Fibroblast of mammary gland (primary cell): ENCODE measurements at places on chromosomes 2 and 18.

DNA sequence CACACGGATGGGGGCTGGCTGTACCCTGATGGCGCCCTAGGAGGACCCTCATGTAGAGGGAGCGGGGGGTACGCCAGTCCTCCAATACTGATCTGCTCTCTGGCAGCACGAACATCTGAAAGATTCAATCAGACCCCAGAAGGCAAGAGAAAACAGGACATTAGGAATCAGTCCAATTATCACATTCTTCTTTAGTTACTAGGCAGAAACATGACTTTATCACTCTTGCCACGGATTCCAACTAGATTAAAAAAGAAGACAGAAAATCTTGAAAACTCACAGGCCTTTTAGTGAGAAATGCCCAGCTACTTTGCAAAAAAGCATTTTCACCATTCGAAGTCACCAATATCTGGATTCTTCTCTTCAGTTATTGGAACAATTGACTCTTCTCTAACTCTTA lies 68.4 kb downstream of the ID2 start:
- DNase-seq, result no peak

DNA sequence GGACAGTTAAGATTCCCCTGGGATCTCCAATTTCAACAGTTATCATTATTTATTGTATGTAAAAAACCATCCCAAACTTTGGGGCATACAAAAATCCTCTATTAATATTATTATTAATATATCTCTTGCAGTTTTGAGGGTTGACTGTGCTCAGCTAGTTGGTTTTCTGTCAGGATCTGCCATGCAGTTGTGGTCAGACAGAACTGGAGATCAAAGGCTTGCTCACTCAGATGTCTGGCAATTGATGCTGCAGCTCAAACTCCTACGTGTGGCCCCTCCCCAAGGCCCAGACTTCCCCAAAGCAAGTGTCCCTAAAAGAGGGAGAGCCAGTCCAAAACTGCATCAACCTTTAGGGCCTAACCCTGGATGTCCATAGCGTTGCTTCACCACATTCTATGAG lies 204.7 kb downstream of the TTC32 start:
- DNase-seq, result no peak

DNA sequence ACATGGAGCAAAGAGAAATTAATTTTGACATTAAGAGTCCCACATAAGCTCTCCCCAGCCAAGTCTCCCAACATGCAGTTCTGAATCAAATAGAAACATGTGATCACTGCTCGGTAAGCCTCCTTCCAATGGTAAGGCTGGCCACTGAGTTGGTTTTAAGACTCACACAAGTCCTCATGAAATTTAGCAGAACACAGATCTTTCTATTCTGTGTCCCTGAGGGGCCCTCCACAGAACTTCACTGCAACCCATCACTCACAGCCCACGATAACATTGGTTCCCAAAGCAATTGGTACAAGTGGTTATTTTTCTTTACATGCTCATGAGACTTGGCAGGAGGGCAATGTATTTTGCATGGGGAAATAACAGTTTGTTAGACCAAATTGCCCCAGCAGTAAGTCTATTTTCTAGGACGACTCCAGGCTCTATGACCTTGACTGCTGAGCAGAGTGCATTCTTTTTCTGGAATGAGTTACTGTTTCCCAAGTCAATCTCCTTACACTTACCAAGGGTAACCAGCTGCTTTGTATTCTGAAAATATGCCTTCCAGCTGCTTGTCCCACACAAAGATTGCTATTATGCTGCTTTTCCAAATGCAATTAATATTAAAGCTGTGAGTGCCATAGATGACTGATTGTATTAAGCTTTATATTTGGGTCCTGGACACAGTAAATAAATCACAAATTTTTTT lies 142.3 kb upstream of the TANK start:
- peak; percentile 36 for DNase-seq

- DNase-seq, result peak; percentile 87
Measured at GRCh38 chr2:111930875-111931274, 32.5 kb downstream of the MERTK start.

GRCh38 chr2:223008956-223009355 lies 43.0 kb upstream of the KCNE4 start:
- DNase-seq, result peak; percentile 56

DNA sequence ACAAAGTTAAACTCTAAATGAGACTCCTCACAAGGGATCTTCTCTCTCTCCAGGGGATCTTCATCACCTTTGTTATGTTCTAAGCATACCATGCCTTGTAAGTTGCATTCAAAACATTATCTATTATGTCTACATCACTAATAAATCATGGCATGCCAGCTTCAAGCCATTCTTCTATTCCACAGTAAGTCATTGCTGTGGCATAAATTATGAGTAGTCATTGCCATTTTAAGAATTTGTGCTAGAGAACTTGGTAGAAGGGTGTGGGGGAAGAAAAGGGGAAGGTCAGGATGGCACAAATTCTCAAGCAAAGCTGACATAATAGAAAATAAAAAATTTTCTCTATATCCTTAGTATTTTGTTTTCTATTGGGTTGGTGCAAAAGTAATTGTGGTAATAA lies 33.5 kb downstream of the BARD1 start:
- no peak for DNase-seq
